Activated CD4-positive, alpha-beta T cell treated with anti-CD3 and anti-CD28 coated beads for 36 hours (primary cell): ENCODE measurements at places on chromosomes 2 and 18. TPM values are rescaled to one million over a fixed set of nuclear protein-coding genes. Genes with fewer than 3 reads are reported as not detected.

The DCDC2C gene
- not detected for total RNA-seq

The MFSD2B gene
- not detected for total RNA-seq

GRCh38 chr2:151553-152334 is 105.4 kb upstream of the FAM110C start:
- DNase-seq: no peak
- H3K4me3 ChIP-seq: no peak overlapping the region
- H3K4me1 ChIP-seq: peaks cover 2% of the 10 kb centered on the region
- H3K27me3 ChIP-seq: peaks cover 11% of the 10 kb centered on the region
- no peak overlapping the region for H3K27ac ChIP-seq

The HOXD9 gene
- total RNA-seq: not detected

The CERS6 gene
- total RNA-seq: 12.9 TPM

The ATOH8 gene
- not detected for total RNA-seq

The DSC2 gene
- not detected for total RNA-seq

DNA sequence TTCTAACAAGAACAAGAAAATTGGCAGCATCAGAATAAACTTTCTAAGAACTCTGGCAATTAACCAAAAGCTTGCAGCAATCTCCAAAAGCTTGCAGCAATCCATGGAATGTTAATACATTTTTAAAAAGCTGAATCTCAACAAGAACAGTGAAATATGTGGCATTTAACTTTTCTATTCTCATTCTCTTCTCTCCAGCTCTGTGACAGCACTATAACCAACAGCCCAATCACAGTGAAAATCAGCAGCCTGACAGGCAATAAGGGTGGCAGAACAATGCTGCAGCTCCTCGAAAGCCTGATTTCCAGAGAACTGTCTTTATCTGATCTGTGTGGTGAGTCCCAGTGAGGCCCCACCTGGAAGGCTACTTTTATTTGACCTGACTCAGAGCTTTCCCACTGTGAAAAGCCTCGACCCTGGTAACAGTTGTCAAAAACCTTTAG is 60.0 kb downstream of the TMEM131 start:
- H3K27ac ChIP-seq: no peak overlapping the region
- peaks cover 8% of the 10 kb centered on the region for H3K36me3 ChIP-seq
- no peak overlapping the region for H3K4me3 ChIP-seq
- no peak for DNase-seq
- peaks cover 66% of the 10 kb centered on the region for H3K4me1 ChIP-seq

The CDH7 gene
- total RNA-seq: not detected

DNA sequence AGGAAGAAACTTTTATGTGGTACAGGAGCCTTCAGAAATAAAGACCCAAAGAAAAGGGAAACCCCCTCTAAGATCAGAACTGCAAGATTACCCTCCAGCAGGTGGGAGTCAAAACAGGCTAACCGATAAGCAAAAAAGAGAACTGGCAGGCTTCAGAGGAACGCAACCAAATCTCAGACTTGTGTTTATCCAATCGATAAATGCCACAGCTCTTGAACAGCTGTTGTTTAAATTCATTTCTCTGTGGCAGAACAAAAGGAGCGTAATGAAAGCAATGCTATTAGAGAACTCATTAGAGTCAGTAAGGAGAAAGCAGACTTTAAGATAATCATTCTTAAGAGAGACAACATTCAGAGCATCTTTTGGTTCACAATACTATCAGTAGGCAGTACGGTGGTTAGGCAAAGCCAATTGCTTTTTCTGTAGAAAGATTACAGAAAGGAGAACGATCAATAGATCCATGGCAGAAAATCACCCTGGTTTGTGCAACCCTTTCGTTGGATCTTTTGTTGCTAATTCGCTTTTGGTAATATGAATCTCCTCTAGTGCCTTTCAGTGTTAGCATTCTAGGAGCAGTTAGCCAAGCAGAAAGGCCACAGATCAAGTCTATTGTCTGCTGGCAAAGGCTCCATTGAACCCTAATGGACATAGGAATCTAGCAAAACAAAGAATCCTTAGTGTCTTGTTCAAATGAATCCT is 476.4 kb upstream of the CHST9 start:
- no peaks in the 10 kb centered on the region for H3K27me3 ChIP-seq
- H3K36me3 ChIP-seq: no peaks in the 10 kb centered on the region
- no peaks in the 10 kb centered on the region for H3K4me1 ChIP-seq
- no peak for DNase-seq
- H3K27ac ChIP-seq: no peak overlapping the region

DNA sequence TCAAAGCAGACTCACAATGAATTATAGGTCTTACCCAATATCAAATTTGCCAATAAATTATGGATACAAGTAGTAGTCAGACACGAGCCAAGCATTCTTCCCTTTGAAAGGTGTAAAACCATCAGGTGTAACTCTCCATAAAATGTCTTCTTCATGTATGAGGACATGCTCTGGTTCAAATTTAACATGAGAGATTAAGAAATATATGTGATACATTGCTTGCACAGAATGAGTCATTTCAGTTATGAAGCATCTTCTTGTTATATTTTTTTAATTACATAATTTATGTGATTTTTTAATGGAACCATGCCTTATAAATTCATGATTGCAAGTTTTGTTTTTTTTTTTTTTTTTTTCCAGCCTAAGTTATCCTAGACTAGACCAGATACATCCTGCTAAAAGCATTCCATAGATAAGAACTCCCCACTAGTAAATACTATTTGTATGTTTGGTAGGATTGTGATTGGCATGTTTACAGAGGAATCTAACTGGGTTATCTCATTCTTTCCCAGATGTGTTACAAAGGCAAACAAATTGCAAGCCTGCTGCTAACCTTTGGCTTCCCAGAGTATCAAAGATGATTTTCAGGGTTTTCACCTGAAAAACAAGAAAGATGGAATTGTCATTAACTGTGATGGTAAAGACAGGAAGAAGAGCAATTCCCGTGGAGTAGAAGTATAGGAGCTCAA is 621.9 kb downstream of the XIRP2 start:
- no peaks in the 10 kb centered on the region for H3K4me1 ChIP-seq
- no peak for DNase-seq
- no peaks in the 10 kb centered on the region for H3K36me3 ChIP-seq
- H3K4me3 ChIP-seq: no peak overlapping the region
- no peaks in the 10 kb centered on the region for H3K27me3 ChIP-seq

The CIAO1 gene
- total RNA-seq: 72.1 TPM
